ENCODE measurements at places on chromosomes 7 and 10. TPM values are rescaled to one million over a fixed set of nuclear protein-coding genes. Genes with fewer than 3 reads are reported as not detected.

GRCh38 chr10:123903621-123904020 lies 12.0 kb upstream of the CPXM2 start:
- no peak for DNase-seq
- peaks cover 33% of the 10 kb centered on the region for H3K27me3 ChIP-seq
- no peaks in the 10 kb centered on the region for H3K36me3 ChIP-seq
- no peaks in the 10 kb centered on the region for H3K4me1 ChIP-seq

GRCh38 chr7:12609561-12609960 lies 39.0 kb downstream of the SCIN start:
- no peak overlapping the region for H3K27ac ChIP-seq
- DNase-seq: no peak
- no peak overlapping the region for H3K4me3 ChIP-seq
- no peaks in the 10 kb centered on the region for H3K4me1 ChIP-seq
- no peaks in the 10 kb centered on the region for H3K36me3 ChIP-seq

Gene GDF2
- not detected for total RNA-seq

DNA sequence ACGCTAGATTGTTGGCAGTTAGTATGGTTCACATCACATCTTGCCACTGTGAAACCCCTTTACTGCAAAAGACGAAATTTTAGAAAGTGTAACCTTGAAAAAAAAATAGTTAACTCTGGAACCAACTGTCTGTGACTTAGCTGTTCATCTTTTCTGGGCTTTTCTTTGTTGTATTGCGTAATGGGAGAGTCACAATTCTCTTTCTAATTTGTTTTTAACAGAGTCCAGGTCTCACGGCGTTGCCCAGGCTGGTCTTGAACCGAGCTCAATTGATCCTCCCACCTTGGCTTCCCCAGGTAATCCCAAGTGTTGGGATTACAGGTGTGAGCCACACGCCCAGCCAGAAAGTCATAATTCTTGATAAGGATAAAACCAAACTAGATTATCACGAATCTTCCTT lies 14.5 kb downstream of the UBE3C start:
- no peak overlapping the region for H3K4me3 ChIP-seq
- H3K36me3 ChIP-seq: peaks cover 1% of the 10 kb centered on the region

Gene CALCR
- not detected for total RNA-seq

DNA sequence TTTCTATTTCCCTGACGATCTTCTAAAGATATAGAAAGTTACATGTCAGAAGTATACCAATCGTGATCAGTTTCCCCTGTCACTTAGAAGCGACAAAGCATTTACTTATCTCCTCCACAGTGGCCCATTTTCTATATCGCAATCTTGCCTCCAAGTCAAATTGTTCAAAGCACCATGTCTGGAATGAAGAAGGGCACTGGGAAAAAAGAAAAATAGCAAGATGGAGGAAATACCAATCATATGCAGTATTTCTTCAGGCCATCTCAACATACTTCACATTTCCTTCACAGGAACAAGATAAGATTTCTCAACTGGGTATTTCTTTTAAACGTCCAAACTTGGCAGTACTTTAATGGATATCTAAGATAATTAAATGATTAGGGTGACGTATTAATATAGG lies 63.3 kb upstream of the IL6 start:
- no peak for DNase-seq
- no peaks in the 10 kb centered on the region for H3K36me3 ChIP-seq
- peaks cover 3% of the 10 kb centered on the region for H3K27me3 ChIP-seq
- no peak overlapping the region for H3K27ac ChIP-seq
- H3K4me3 ChIP-seq: no peak overlapping the region

Gene DKK1
- 2.5 TPM for total RNA-seq

Gene ZNF438
- 6.1 TPM for total RNA-seq

DNA sequence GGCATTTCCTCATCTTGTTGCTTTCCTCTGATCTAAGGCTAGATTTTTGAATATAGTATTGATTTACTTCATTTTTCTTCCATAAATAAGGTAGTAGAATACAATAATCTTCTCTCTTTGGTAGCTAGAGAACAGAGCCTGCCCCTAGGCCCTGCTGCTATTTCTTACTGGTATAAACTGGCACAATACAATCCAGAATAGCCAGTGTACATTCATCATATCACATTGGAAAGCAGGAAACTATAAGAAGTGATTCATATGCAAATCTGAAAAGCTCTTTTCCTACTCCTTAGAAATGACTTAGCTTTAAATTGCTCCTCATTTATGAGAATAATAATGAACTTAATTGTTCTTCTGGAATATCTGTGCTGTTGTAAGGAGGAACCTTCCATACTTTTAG lies 100.2 kb downstream of the KCND2 start:
- no peak overlapping the region for H3K27ac ChIP-seq
- no peak overlapping the region for H3K4me3 ChIP-seq
- DNase-seq: no peak
- no peaks in the 10 kb centered on the region for H3K27me3 ChIP-seq
- H3K36me3 ChIP-seq: no peaks in the 10 kb centered on the region

DNA sequence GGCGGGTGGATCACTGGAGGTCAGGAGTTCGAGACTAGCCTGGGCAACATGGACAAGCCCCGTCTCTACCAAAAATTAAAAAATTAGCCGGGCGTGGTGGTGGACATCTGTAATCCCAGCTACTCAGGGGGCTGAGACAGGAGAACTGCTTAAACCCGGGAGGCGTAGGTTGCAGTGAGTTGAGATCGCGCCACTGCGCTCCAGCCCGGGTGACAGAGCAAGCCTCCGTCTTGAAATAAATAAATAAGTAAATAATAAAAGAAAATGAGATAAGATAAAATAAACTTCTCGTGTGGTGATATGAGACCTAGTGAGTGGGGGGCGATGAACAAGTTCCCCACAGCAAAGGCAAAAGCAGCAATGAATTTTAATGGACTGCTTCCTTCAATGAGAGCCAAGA lies 33.6 kb upstream of the LMTK2 start:
- H3K4me1 ChIP-seq: no peaks in the 10 kb centered on the region
- no peak overlapping the region for H3K4me3 ChIP-seq
- no peaks in the 10 kb centered on the region for H3K36me3 ChIP-seq
- no peak overlapping the region for H3K27ac ChIP-seq
- H3K27me3 ChIP-seq: no peaks in the 10 kb centered on the region

- H3K27ac ChIP-seq: no peak overlapping the region
- no peaks in the 10 kb centered on the region for H3K4me1 ChIP-seq
- H3K4me3 ChIP-seq: no peak overlapping the region
- DNase-seq: no peak
- H3K36me3 ChIP-seq: no peaks in the 10 kb centered on the region
- H3K27me3 ChIP-seq: no peaks in the 10 kb centered on the region
Observed at GRCh38 chr10:9166770-9167169, 1112.3 kb downstream of the GATA3 start.

GRCh38 chr7:100585511-100586265 lies at the start of gene LRCH4:
Gene LRCH4 (minus strand): TSS chr7:100586129. CDS start chr7:100586100, 29 bp downstream.
- H3K36me3 ChIP-seq: no peaks in the 10 kb centered on the region
- peak; percentile 55 for DNase-seq
- H3K27ac ChIP-seq: peak within 1 kb of the TSS; percentile 98
- H3K4me3 ChIP-seq: peak within 1 kb of the TSS; percentile 94
- peaks cover 6% of the 10 kb centered on the region for H3K27me3 ChIP-seq
- peaks cover 34% of the 10 kb centered on the region for H3K4me1 ChIP-seq

GRCh38 chr10:10865303-10865702 lies 152.4 kb upstream of the CELF2 start:
- no peak for DNase-seq
- no peak overlapping the region for H3K27ac ChIP-seq
- H3K36me3 ChIP-seq: no peaks in the 10 kb centered on the region
- no peaks in the 10 kb centered on the region for H3K4me1 ChIP-seq
- peaks cover 9% of the 10 kb centered on the region for H3K27me3 ChIP-seq

DNA sequence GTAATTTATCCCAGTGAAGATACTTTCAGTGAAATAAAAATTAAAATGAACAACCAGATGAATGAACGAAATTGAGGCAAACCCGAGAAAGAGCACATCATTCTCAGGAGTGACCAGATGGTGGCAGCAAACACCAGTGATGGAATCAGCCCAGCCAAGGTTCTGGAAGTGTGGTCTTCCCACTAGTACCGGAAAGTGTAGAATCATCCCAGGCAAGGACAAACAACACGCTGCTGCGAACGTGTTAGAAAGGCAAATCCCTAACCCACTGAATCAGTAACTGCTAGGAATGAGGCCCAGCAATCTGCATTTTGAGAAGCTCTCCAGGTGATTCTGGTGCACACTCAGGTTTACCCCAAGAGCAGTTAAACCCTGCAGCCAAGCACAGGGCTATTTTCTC lies 15.5 kb upstream of the SLC18A3 start:
- no peaks in the 10 kb centered on the region for H3K4me1 ChIP-seq
- no peak overlapping the region for H3K27ac ChIP-seq

Gene WEE2
- 0.16 TPM for total RNA-seq

Gene TMEM196
- total RNA-seq: 0.55 TPM

DNA sequence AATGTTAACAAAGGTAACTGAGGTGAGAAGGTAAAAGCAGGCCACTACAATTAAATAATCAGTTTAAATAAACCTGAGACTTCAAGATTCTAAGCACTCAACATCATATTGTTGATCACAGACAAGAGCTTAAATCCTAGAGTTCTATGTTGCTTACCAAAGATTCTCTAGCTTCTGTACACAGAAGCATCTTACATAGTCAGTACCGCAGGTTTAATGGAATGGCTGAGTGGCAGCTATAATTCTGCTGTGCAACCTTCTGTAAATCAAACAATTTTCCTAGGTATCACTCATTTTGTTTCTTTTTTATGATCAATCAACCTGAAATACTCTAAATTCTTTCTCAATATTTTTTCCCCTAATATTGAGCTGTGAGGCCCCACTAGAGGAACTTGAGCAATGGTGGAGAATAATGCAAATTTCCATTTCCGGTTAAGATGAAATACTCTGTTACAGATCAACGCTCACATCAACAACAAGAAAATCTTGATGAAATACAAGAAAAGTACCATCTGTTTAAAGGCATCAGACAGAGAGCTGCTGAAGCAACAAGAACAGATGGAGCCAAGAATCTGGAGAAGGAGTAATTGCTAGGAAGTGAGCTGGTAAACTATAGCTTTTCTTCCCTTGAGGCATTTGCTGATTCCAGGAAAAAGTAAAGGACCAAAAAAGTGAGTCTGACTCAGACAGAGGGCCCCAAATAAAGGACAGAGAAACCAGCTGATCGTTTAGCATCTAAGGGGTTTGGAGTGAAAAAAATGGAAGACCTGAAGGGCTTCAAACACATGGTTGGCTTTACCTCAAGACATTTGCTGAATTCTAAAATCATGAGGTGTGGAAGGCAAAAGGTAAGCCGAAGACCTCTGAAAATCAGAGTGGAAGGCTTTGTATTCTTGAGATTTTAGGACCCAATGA lies 22.6 kb downstream of the PNPLA8 start:
- no peaks in the 10 kb centered on the region for H3K27me3 ChIP-seq
- H3K4me3 ChIP-seq: no peak overlapping the region
- H3K4me1 ChIP-seq: no peaks in the 10 kb centered on the region
- peaks cover 13% of the 10 kb centered on the region for H3K36me3 ChIP-seq
- DNase-seq: no peak
- H3K27ac ChIP-seq: peak overlapping the region; percentile 39

Gene MKI67
- total RNA-seq: 48.8 TPM

GRCh38 chr7:6619961-6620360 lies 4.6 kb downstream of the ZNF853 start:
- H3K36me3 ChIP-seq: peaks cover 11% of the 10 kb centered on the region
- H3K27ac ChIP-seq: no peak overlapping the region
- no peak for DNase-seq
- no peaks in the 10 kb centered on the region for H3K27me3 ChIP-seq
- peaks cover 3% of the 10 kb centered on the region for H3K4me1 ChIP-seq

Gene MRPS33
- total RNA-seq: 49.6 TPM

GRCh38 chr10:2576892-2577291 lies 490.5 kb upstream of the PFKP start:
- no peaks in the 10 kb centered on the region for H3K27me3 ChIP-seq
- no peaks in the 10 kb centered on the region for H3K36me3 ChIP-seq
- H3K4me3 ChIP-seq: no peak overlapping the region
- H3K4me1 ChIP-seq: no peaks in the 10 kb centered on the region

DNA sequence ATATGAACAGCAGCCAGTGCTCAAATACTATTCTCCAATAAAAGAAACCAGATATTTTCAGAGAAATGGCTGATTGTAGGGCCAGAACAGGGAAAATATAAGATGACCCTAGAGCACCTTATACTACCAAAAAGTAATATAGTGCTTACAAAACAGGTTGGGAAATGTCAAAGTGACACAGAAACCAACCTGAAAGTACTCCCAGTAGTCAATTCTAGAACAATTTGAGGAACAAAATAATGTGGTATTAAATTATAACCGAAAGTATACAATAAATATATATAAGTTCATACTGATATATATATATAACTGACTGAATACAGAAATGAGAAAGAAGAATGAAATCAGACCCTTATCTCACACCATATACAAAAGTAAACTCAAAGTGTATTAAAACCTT lies 657.2 kb upstream of the PHF14 start:
- H3K4me1 ChIP-seq: no peaks in the 10 kb centered on the region
- DNase-seq: no peak
- no peaks in the 10 kb centered on the region for H3K36me3 ChIP-seq
- H3K27ac ChIP-seq: no peak overlapping the region
- no peak overlapping the region for H3K4me3 ChIP-seq

DNA sequence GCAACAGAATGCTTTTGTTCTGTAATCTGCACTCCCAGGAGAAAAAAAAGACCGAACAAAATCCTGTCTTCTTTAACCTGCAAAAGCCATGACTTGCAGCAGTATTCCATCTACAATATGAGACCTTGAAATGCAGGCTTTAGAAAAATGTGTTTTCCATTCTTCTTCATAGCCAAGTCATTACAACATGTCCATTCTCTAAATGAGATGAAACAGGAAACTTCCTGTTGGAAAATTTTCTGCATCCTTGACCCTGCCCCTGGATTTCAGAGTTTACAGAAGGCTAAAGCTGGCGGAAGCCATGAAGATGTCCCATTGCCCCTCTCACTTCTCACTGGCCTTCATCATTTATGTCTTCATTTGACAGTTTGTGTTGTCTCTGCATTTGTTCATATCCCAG lies 546.4 kb downstream of the TNS3 start:
- DNase-seq: no peak
- no peaks in the 10 kb centered on the region for H3K36me3 ChIP-seq
- no peak overlapping the region for H3K4me3 ChIP-seq
- no peak overlapping the region for H3K27ac ChIP-seq
- no peaks in the 10 kb centered on the region for H3K27me3 ChIP-seq

DNA sequence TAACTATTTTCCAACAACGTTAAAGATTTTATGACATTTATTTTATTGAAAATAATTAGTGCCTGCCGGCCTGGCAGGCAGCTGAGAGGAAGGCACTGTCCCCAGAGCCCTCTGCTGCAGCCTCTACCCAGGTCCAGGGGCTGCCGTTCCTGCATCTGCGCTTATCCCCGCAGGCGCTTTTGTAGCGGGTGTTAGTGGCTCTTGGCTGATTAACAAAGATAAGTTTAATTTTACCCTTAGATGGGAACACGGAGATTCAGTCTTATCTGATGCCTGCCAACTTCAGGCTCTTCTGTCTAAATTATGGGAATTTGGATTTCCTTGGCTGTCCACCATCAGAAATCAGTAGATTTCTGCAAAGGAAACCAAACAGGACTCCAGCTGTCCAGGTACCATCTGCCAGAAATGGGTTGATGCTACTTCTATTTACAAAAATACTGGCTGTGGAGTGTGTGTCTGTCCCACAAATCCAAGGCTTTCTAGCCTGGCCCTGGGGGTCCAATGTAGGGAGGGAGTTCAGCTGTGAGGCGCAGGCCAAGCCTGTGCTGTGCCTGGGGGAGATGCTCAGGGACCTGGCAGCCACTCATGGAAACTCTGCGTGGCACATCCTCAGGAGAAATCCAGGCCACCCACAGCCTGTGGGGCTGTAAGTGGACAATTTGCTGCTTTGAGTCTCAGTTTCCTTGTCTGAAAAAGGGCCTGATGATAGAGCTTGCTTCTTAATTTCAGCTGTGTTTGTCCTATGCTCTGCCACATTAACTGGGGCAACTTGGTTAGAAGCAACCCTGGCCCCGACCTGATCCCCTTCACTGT lies 62.0 kb upstream of the IGFBP3 start:
- peaks cover 11% of the 10 kb centered on the region for H3K27me3 ChIP-seq
- H3K4me1 ChIP-seq: peaks cover 8% of the 10 kb centered on the region
- no peaks in the 10 kb centered on the region for H3K36me3 ChIP-seq
- H3K4me3 ChIP-seq: no peak overlapping the region
- no peak overlapping the region for H3K27ac ChIP-seq

Data from progenitor cell of endocrine pancreas (in vitro differentiated cells).